ENCODE measurements at places on chromosomes 12 and 14.

- DNase-seq: no peak
These were observed 547.1 kb upstream of the USP15 start for GRCh38 chr12:61713121-61713520.

DNA sequence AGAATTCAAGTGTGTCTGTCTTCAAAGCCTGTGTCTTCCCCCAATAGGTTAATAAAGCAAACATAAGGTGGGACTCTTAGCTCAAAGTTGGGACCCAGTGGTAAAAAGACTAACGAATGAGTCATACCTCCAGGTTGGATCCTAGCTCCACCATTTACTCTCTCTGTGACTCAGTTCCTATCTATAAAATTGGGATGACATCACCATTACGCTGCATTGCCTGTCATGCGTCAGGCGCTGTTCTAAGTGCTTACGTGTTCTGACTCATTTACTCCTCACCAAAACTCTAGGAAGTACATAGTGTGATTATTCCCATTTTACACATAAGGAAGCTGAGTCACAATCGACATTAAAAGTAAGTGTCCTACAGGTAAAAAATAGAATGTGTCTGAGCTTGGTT is 915.8 kb downstream of the VRK1 start:
- DNase-seq: no peak

DNA sequence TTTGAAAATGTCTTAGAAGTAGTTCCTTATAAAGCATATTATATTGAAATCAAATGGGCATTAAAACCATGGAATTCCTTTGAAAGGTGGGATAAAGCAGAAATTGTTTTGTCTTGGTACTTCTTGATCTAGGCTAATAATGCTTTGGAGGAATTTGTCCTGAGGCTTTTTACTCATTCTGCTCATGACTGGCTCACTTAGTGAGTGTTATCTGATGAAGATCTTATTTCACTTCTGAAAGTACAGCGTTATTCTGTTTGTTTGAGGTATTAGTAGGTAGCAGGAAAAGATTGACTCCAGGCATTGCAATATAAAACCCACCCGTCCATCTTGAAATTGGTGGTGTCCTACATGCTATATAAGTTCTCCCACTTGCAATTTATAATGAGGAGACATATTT is 5.5 kb downstream of the C12orf71 start:
- DNase-seq: no peak

DNA sequence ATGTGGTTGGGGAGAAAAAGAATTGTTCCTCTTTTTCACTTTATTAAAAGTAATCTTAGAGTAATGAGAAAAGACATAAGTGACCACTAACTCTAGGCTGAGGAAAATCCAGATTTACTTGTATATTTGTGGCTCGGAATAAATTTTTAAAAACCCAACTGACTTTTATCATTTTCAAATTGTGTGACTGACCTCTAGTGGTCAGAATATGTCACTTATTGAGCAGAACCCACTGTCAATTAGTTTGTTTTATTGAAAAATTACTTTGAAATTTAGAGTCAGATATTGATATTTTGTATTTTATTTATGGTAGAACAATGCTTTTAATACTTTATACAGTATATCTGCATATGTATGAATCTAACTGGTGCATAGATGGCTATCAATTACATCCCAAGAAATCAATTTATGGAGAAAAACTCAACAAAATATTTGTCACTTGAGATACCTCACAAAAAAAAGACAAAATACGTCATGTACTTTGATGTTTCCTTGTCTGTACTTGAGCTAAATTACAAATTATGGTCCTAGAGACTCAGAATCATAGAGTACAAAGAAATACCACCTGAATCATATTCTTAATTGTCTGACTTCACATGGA is 229.4 kb downstream of the CNTN1 start:
- no peak for DNase-seq

DNA sequence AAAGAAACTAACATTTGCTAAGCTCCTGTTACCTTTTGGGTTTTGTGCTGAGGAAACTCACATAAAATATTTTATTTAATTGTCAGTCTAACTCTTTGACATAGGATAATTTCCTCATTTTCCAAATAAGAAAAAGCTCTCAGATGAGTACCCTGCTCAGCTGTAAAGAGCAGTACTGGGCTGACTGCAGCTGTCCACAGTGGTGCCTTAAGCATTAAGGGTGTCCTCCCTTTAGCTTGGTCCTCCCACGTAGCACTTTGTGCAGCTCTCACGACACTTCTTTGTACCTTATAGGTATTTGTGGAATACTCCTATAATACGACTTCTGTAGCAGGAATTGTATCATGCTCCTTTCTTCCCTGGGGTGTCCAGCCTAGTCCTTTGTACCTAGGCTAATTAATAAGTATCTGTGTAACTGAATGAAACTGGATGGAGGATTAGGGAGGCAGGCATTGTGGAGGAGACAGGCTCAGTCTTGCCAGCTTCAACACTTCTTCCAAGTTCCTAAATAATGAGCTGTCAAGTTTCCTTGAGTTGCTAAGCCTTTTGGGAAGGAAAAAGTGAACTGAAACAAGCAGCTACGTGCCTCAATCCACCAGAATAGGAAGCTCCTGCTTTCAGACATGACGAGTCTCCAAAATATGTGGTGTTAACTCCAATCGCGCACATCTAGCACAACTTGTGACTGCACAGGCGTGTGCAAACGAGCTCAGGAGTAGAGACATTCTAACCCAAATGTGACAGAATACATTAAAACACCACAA is 123.0 kb downstream of the SLC38A4 start:
- DNase-seq: no peak

DNA sequence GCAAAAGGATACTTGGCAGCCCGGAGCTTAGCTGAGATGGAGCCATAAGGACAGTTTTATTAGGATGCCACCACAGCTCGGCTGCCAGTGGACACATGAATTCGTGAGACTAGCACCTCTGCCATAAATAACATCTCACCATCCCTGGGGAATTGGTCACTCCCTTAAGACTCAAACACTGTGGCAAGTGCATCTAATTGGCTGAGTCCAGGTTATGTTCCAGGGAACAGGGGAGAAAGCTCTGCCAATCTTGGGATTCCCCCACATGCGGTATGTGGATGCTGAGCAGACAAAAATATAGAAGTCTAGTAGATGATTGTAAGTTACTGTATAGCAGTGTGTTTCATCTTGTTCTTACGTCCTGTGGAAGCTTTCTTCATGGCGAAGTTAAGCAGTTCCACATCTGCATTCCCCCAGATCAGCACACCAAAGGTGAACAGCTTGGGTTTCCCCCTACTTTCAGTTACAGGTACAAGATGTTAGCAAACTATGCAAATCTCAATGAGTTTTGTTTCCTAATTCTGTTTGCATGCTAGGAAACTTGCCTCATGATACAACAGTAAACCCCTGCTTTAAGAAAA is 131.1 kb downstream of the ETV6 start:
- DNase-seq: no peak

- no peak for DNase-seq
These were observed 77.0 kb downstream of the SLC25A47 start for GRCh38 chr14:100400115-100400514.

- DNase-seq: no peak
These were observed 17.3 kb downstream of the KITLG start for GRCh38 chr12:88562846-88563582.

GRCh38 chr14:52015411-52016030 is 26.2 kb downstream of the RTRAF start:
- no peak for DNase-seq

- DNase-seq: no peak
These were observed 27.5 kb downstream of the WIF1 start for GRCh38 chr12:65093606-65094005.

DNA sequence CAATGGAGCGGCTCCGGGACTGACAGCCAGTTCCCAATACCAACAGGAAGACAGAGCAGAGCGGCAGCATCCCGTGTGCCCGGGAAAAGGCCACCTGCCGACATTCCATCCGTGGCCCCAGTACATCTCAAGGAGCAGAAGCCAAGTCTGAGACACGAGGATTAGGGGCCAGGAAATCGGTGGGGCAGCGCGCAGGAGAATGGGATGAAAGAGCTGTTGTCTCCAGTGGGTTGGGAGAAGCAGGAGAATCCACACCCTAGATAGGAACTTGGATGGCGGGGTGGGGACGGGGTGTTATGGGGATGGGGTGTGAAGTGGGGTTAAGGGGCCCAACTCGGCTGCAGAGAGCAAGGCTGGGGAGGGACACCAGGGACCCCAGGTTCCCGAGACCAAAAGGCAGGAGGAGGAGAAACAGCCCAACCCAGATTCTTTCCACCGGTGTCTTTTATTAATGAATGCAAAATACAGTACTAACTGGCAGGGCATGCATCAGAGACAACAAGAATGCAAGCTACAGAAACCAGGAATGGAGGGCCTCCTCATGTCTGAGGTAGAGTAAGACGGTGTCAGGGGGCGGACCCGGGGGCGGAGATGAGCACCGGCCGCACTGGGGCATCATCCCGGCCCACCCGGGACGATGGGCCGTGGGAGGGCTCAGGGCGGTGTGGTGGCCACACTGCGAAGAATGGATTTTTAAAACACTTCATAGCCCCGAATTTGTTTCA is 50.3 kb downstream of the BEGAIN start:
- no peak for DNase-seq

- no peak for DNase-seq
These were observed 276.3 kb downstream of the CPNE8 start for GRCh38 chr12:38629064-38629463.

DNA sequence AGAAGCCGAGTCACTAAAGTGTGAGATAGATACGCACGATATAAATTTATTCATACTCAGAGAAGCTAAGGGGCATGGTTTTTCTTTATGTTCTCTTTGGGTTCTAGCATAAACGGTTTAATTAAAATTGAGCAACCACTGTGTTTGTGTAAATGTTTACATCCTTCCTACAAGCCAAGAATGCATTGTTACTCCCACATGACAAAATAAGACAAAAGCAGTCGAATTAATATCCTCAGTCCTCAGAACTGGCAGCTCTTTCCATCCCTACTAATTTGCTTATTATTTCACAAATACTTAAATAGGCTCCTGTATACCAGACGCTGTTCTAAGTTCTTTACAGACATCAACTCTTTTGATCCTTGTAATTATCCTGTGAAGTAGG is 32.0 kb downstream of the SSPN start:
- DNase-seq: no peak

GRCh38 chr12:115261691-115262398 is 577.9 kb upstream of the TBX3 start:
- DNase-seq: no peak

DNA sequence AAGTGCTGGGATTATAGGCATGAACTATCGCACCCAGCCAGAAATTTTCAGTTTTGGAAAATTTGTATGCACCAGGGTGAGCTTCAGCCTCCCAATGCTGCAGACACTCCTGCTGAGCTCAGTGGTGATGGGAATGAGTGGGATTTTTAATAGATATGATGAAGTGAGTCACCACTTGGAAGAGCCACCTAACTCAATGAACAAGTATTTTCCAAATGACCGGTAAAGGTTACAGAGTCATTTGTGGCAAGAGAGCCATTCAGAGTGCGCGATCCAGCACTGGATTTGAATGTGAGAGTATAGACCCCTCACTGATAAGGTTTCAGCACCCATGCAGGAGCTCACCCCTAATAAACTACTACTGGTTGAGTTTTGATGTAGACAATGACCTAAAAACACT is 100.7 kb downstream of the PPP2R5C start:
- no peak for DNase-seq

DNA sequence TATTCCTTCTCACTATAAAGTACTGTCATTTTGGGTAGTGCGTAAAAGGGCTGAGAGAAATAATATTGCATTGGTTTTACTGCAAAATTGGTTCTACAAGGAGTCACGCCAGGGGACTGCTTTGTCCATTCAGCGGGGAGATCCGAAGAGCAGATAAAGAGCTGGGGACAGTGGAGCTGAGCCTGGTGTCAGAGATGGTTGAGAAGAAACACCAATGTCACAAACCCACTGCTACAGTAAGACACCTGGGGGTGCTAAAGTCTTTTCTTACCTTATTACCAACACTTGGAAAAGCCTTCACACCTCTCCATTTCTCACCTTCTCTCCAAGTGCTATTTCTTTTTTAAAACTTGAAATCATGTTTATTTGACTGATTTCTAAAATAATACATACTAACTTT is 14.1 kb downstream of the IL31 start:
- no peak for DNase-seq

DNA sequence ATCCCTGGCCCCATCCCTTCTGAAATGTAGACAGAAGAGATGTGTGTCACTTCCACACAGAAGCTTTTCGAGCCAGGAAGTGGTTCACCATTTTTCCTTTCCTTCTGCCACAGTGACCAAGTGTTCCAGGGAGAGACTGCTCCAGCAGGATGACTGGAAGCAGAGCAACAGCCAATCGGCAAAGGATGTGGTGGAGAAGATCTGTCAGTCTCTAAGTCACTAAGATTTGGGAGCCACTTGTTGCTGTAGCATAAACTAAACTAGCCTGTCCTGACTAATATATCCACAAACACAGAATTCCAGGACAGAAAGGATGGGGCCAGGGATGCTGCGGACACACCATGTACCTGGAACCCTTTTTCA is 42.9 kb downstream of the DUSP6 start:
- no peak for DNase-seq

GRCh38 chr12:32944195-32944594 is 47.6 kb upstream of the PKP2 start:
- no peak for DNase-seq

- no peak for DNase-seq
These were observed 53.8 kb upstream of the KCNJ8 start for GRCh38 chr12:21828136-21828775.

DNA sequence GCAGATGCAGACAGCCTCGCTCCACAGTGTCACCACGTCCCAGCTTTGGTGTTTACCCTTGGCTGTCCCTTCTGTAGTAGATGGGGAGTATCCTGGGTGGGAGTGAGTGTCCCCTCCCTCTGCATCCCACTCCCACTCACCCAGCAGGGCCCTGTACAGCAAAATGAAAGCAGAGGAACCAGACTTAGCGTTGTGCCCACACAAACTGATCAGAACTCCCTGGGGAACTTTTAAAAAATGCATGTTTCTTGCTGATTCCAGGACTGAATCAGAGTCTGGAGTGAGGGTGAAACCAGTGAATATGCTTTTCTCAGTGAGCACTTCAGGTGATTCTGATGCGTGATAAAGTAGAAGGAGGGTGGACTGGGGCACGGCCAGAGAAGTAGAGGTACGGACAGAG is 2.9 kb downstream of the ACVRL1 start:
- no peak for DNase-seq

DNA sequence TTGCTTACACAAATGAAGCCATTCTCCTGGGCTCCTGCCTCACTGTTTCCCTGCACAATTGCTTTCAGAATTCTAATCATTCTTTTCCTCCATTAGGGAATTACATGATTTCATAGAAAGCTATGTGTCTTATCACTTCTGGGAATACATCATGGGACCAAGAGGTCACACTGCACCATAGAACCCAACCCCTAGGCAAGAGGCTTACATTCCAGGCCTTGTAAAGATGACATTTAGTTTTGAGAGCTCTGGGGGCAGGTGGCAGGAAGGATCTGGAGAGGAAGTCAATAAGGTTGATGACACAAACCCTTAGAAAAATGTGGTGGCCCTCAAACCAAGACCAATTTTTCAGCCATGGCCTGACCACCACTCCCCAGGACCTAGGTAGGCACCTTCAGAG is 57.1 kb downstream of the NUAK1 start:
- no peak for DNase-seq

GRCh38 chr14:75990297-75990696 is 4.7 kb downstream of the IFT43 start:
- DNase-seq: no peak

- no peak for DNase-seq
These were observed 19.7 kb downstream of the SLC41A2 start for GRCh38 chr12:104938371-104938770.

GRCh38 chr12:32402170-32402569 is 2.8 kb downstream of the FGD4 start:
- no peak for DNase-seq
